ENCODE measurements at places on chromosomes 2 and 18.

DNA sequence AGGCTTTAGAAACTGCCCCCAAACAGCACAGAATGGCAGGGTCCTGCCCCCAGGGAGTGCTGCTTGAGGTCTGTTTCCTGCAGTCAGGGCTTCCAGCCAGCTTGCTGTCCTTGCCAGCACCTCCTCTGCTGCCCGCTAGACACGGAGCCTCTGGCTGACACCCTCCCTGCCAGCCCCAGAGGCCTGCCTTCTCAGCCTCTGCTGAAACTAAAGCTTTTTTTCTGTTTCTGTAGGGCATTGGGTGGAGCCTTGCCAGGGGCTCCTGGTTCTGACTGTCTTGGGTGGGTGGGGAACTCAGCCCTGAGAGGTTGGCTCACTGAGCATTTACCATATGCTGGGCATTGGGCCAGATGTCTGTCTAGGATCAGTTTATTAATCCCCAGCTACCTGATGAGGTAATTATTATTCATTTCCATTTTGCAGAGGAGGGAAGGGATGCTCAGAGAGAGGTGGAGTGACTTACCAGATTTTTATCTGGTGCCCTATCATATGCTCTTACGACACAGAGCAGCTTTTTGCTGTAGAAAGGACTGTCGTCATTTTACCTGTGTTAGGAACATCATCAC, 35.4 kb downstream of the INPP4A start:
- DNase-seq: no peak

GRCh38 chr18:63897072-63897471, 9.6 kb downstream of the SERPINB2 start:
- no peak for DNase-seq

- DNase-seq: no peak
These were observed 193.2 kb upstream of the DDX18 start for GRCh38 chr2:117621326-117621725.

GRCh38 chr2:221553333-221553732, 18.8 kb downstream of the EPHA4 start:
- no peak for DNase-seq

DNA sequence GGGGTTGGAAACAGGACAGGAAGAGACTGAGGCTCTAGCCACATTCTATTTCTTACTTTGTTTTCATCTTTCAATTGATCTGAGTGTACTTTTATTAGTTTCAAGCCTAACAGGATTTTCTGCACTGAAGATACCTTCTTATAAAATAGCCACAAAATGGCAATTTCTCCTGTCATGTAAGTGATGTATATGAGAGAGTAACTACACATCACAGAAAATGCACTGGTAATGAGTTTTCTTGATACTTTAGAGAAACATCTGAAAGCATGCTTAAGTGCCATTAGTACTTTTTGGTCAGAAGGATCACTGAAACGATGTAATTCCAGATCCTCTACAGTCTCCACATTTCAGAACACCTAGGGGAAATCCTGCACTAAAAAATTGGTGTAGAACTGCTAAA, 104.8 kb downstream of the CABYR start:
- no peak for DNase-seq

GRCh38 chr2:204407204-204408014, 137.9 kb upstream of the PARD3B start:
- no peak for DNase-seq

GRCh38 chr2:130729322-130730299, 741 bp downstream of the GPR148 start:
- no peak for DNase-seq

GRCh38 chr2:160419776-160420505, 73.7 kb downstream of the RBMS1 start:
- no peak for DNase-seq

DNA sequence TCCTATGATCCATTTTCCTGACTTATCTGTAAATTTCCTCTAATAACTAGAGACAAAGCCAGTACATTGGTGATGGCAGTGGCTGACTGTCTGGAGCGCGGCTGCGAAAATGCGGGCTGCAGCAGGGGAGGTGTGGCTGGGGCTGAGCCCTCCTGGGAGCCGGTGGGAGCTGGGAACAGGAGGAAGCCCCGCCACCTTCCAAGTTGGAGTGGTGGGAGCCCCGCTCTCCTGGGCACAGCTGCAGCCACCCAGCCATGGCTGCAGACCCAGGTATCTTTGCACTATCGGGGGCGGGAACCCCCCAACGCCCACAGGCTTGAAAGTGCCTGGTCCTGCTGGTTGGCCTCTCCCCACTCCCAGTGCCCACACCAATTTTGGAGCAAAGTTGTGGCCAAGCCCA, 633.0 kb upstream of the TMEFF2 start:
- DNase-seq: no peak

DNA sequence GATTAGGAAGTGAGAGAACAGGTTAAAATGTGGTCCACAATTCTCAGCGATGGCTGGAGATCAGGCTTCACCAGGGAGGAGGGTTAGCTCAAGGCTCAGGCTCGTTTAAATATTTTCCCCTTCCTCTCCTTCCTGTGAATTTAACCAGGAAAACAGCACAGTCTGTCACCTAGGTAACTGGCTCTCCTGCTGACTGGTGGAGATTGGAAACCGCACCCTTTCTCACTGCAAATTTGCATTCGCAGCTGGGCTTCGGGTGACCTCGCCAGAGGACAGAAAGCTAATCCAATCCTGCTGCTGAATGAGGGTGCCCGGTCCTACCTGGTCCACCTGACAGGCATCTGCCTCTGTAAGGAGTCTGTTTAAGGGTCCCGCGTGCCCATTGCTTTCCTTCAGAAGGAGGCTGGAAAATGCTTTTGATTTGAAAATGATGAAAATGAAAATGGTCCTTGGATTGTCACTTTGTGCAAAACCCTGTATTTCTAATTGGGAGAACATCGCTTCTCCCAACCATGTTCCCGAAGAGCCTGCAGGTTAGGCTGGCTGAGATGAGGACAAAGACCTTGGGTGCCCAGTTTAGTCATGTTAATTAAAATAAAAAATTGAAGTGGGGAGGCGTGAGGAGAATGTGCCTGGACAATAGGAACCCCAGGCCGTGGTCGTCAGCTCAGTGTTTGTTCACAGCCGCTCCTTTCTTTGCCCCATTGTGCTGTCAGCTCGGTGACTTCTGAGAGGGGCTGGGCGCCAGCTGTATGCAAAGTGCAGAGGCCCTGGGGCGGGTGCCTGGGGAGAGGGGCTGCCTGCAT, 43.4 kb upstream of the MTCL1 start:
- DNase-seq: no peak

- DNase-seq: no peak
These were observed 28.4 kb upstream of the RNU4ATAC start for GRCh38 chr2:121502246-121502645.

GRCh38 chr2:69227716-69228115, 159.3 kb downstream of the GFPT1 start:
- no peak for DNase-seq

GRCh38 chr2:124755386-124755785, 730.3 kb downstream of the CNTNAP5 start:
- DNase-seq: no peak

DNA sequence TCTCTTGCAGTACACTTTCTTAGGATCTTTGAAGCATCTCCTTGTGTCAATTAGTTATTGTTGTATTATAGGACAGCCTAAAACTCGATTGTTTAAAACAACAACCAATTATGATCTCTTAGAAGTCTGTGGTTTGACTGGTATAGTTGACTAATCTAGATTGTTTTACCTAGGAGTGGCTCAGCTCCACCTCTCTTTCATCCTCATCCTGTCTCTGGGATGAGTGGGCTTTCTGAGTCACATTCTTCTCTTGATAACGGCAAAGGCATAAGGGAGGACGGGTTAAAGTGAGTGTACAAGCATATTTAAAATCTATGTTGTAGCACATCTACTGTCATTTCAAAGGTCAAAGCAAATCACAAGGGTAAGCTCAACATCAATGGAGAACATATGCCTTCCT, 102.3 kb upstream of the GULP1 start:
- no peak for DNase-seq

- no peak for DNase-seq
These were observed 181.1 kb upstream of the PGAP1 start for GRCh38 chr2:197107291-197108269.

DNA sequence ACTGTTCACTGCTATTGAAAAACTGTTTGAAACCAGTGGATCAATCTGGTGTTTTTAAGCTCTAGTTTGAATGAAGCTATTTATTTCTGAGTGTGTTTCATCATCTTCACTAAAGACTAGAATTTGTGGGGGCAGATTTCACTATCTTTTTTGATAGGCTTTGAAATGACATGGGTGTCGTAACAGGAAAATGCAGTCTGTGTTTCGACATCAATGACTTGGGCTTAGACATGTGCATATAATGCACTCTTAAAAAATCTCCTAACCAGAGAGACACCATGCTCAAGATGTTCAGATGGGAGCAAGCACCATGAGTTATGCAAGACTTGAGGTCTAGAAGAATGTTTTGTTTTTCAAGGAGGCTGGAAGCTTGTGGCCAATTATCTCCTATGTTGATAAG, 221.6 kb downstream of the GPD2 start:
- no peak for DNase-seq

GRCh38 chr18:3610813-3611212, 160.8 kb downstream of the TGIF1 start:
- no peak for DNase-seq

- DNase-seq: no peak
These were observed 1251.6 kb upstream of the ZEB2 start for GRCh38 chr2:145771525-145771924.

- no peak for DNase-seq
These were observed 173.5 kb upstream of the FN1 start for GRCh38 chr2:215609089-215610032.

GRCh38 chr2:223642506-223642905, 40.3 kb upstream of the SCG2 start:
- DNase-seq: no peak

- DNase-seq: no peak
These were observed 7.4 kb upstream of the MOB1A start for GRCh38 chr2:74186038-74186437.

DNA sequence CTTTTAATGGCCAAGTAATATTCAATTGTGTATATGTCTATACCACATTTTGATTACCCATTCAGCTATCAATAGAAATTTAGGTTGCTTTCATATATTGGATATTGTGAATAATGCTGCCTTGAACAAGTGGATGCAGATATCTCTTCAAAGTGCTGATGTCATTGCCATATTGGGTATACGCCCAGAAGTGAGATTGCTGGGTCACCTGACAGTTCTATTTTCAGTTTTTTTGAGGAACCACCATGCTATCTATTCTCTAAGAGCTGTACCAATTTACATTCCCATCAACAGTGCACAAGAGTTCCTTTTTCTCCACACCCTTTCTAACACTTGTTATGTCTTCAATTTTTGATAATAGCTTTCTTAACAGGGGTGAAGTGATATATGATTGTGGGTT, 306.9 kb downstream of the ZNF516 start:
- no peak for DNase-seq

GRCh38 chr18:74074668-74075564, 72.7 kb downstream of the FBXO15 start:
- DNase-seq: no peak

DNA sequence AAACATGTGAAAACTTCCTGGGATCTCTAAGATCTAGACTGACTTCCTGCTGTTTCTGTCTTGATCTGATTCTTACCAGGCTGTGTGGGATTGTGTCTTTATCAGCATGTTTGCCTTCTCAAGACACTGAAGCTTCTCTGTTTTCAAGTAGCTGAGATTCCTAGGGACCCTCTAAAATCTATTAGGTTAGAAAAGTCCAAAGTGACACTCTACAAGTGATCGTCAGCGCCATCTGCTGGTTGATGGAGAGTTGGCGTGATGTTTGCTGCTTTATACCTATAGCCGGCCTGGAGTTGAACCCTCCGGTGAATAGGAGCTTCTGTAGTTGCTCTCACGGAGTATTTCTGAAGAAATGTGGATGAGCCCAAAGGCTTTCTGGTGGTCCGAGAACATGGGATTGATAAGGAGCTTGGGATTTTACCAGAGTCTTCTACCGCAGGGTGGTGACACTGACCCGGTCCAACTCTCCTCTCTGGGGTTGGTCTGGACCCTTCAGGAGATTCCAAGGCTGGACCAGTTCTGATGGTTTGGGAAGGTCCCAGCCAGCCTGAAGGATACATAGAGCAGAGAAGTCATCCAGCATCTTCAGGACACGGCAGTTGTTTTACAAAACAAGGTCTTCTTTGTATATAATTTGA, 96.0 kb upstream of the TTC39C start:
- peak; percentile 73 for DNase-seq

- DNase-seq: no peak
These were observed 35.7 kb downstream of the NOL10 start for GRCh38 chr2:10654069-10654468.

GRCh38 chr2:100213595-100213994, 71.2 kb upstream of the AFF3 start:
- DNase-seq: no peak

GRCh38 chr2:62478093-62478580, 27.9 kb downstream of the TMEM17 start:
- no peak for DNase-seq

- DNase-seq: no peak
These were observed 13.8 kb downstream of the DPYSL5 start for GRCh38 chr2:26861610-26862224.
